ENCODE measurements at places on chromosomes 5 and 9.

DNA sequence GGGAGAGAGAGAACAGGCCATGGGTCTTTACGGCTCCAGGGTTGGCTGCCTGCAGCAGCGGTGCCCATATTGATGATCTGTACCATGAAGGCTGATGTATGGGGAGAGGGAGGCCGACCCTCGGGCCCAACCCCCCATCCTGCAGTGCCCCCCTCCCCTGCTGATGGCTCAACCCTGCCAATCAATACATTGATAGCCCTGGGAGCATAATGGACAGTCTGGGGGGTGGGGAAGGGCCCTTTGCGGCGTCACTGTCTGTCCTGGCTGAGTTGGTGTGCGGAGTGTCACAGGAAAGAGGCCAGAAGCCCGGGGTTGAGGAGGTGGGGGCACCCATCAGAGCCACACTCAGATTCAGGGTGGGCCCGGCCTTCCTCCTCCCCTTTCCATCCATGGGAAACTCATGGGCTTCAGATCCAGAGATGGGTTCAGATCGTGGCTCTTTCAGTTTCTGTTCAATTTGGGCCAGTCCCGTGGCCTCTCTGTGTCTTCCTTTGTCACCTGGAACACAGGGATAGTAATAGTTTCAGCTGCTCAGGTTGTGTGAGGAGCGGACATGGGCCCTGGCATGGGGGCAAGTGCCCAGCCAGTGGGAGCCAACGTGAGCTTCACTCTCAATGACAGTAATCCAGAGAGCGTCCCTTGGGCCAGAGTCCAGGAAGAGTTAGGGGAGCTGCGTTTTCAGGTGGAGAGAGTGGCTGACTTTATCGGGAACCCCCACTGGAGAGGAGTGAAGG, 9.5 kb downstream of the FGF18 start:
- DNase-seq = no peak

- no peak for DNase-seq
Observed at GRCh38 chr9:17600962-17601593, 22.2 kb downstream of the SH3GL2 start.

- DNase-seq = no peak
Observed at GRCh38 chr9:95556521-95556920, 39.8 kb upstream of the PTCH1 start.

DNA sequence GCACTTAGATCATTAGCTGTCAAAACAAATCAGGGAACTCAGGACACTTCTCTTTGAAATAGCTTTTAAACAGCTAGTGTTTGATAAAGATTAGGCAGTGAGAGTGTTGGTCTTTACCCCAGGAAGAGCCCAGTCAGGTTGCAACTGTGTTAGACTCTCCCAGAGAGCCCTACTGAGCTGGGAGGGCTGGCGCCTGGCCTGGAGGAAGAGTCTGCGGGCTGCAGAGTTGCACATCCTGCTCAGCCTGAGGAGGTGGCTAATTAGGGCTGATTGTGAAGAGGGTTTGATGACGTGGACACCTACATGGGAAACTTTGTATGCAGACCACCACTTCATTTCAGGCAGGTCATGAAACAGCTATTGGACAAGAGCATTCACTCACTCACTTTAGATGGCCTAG, 112.0 kb downstream of the TMEM174 start:
- DNase-seq = no peak

DNA sequence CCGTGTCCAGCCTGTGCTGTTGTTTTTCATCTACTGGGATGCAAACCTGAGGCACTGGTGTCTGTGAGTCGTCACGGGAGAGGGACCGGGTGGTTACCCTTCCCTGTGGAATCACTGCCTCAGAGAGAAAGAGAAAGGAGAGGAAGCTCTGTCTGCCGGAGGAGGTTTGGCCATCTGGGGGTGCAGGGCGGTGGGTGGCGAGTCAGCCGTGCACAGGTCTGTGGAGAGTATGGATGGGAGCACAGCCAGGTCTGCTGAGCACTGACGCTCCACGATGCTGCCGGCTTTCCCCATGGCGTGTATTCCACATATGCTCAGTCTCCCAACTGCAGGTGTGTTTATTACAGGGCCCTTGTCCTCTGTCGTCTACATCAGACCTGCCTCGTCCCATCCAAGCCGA, 395.2 kb upstream of the IRX4 start:
- no peak for DNase-seq

Measured in inflammatory macrophage (primary cell).